Activated CD4-positive, alpha-beta T cell treated with anti-CD3 and anti-CD28 coated beads, Interleukin-2, Interleukin-6, amounts not matched to agents 100 ng/mL and 50 ng/mL, durations not matched to agents 16 hours and 8 hours (primary cell): ENCODE measurements at places on chromosomes 11 and 22.

DNA sequence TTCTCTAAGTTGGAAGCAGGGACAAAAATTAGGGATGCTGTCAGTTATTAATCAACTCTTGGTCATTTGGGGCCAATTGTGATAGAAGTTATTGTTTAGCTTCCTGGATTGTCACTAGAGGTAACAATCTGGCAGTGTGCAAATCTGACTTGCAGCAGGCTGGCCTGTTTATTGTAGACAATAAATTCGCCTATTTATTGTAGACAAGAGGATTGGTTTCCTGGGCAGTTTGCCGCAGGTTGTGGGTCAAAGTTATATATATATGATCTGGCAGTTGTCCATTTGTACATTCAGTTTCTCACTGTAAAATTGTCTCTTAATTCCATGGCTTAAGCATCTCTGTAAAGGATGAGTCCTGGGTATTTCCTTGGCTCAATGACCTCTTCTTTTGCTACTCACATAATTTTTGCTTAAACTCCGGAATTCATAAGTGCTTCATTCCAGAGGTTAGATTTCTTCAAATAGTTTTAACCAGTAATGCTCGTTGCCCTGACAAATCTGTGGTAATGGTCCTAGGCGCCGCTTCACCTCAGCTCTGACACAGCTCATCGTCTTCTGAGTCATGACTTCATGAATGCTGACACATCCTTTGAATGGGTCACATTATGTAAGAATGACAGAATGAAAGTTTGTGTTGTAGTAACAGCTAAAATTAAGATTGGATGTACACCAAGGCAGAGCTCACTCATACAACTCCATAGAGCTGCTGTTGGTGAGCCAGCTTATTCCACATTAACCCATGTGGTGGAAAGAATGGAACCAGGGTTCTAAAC, 7.8 kb upstream of the MMP3 start:
- peak; percentile 3 for DNase-seq

GRCh38 chr11:4704054-4704789, at the start of gene MMP26:
TSS of gene MMP26 (plus strand) at chr11:4704784.
- no peak for DNase-seq

GRCh38 chr22:49923445-49923844, 5.0 kb downstream of the CRELD2 start:
- no peak for DNase-seq

DNA sequence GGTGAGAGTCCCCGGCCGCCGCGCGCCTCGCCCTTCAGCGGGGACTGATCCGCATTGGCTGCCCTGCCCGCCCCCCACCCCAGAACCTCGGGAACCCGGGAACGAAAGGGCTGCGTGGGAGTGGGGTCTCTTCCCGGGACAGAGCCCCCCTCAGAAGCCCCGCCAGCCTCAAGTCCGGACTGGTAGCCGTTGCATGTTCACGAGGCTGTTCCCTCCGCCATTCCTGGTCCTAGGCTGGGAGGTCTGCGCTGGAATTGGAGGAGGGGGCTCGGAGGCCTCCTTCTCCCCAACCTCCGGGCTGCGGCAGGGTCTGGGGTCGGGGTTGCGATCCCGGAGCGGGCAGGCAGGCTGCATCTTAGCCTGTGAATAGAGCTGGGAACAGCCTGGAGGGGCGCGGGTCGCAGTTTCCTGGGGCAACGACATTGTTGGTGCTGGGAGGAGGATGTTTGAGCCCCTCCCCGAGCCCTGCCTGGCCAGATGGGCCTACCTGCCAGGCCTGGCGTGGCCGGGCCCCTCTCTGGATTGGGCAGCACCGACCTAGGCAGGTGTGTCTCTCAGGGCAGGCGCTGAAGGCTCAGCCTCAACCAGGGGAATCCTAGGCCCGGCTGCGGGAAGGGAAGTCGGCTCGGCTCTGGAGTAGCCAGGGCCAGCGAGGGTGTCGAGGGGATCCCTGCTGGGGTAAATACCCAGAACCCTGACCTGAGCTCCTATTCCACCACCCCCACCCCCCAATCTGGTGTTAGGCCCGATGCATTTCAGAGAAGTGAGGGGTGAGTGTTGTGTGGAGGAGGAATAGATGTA, 670 bp downstream of the MAPK8IP1 start:
- no peak for DNase-seq
